ENCODE measurements at places on chromosomes 1 and 21.

- DNase-seq, result peak; percentile 9
Measured at GRCh38 chr1:193479187-193479586, 292.8 kb upstream of the B3GALT2 start.

GRCh38 chr1:231214918-231215680 is 25.9 kb upstream of the GNPAT start:
- DNase-seq, result peak; percentile 4

- DNase-seq, result no peak
Measured at GRCh38 chr1:56795870-56796269, 23.3 kb downstream of the FYB2 start.

GRCh38 chr1:22651941-22652856 is 837 bp upstream of the C1QB start:
- no peak for DNase-seq

DNA sequence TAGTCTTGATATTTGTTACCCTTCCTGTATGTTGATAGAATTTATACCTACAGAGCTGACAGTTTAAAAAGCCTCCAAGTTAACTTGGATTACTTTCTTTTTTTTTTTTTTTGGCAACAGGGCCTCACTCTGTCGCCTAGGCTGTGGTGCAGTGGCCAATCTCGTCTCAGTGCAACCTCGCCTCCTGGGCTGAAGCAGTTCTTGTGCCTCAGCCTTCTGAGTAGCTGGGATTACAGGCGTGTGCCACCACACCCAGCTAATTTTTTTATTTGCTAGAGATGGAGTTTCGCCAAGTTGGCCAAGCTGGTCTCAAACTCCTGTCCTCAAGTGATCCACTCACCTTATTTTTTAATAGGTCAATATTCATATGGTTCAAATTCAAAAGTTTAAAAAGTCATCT is 32.7 kb downstream of the WDTC1 start:
- no peak for DNase-seq

DNA sequence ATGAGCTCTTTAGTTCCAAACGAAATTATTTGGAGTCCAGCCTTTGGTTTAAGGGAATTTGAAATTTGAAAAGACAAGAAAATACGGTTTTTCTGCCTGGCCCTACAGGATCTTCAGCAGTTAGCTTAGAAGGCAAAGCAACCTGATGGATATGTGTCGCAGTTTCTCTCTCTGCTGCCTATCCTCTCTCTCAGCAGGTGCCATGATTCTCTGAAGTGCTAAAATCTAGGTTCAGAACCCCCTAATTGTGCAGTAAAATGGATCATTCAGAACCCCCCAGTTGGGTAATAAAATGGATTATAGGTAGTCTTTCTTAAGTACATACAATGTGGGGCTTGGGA is 446 bp upstream of the DEPDC1 start:
- no peak for DNase-seq

DNA sequence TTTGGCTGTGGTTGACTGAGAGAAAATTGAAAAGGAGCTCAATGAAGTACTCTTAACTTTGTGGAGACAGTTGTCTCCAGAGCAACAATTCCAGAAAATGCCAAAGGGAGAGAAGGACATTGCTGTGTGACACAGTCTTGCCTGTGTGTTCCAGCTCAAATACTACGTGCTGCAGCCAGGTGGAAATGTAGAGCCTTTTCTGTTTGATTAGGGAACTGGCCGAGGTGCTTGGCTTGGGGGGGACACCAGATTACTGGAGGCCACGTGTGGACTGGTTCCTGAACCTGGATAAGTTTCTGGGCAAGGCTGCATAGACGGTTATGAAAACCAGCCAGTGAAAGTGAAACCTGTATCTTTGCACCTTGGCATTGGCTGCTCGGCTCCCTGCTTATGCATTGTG is 217.9 kb downstream of the CTH start:
- DNase-seq, result no peak

GRCh38 chr1:162056043-162056442 is 13.4 kb upstream of the NOS1AP start:
- DNase-seq, result peak; percentile 24

GRCh38 chr1:90561911-90562310 is 155.2 kb downstream of the BARHL2 start:
- no peak for DNase-seq

- DNase-seq, result no peak
Measured at GRCh38 chr1:111369177-111369576, 58.4 kb downstream of the OVGP1 start.
